Daoy (cell line): ENCODE measurements at places on chromosomes 1 and 21. TPM values are rescaled to one million over a fixed set of nuclear protein-coding genes. Genes with fewer than 3 reads are reported as not detected.

USH2A gene
- under 0.01 TPM in 1 of 2 replicates, not detected in the other for total RNA-seq

SLC6A9 gene
- 0.74 and 6.3 TPM in 2 replicates for total RNA-seq

CD5L gene
- total RNA-seq: not detected in 2 replicates

VSIG8 gene
- not detected in 2 replicates for total RNA-seq

HSPA6 gene
- 0.29 and 0.48 TPM in 2 replicates for total RNA-seq

TRMT1L gene
- 16.1 and 37.1 TPM in 2 replicates for total RNA-seq

PRELP gene
- not detected in 2 replicates for total RNA-seq

ANKRD65 gene
- total RNA-seq: not detected in 2 replicates

REG4 gene
- not detected in 2 replicates for total RNA-seq

MCOLN2 gene
- 13.5 and 13.6 TPM in 2 replicates for total RNA-seq

ZNF281 gene
- 11.8 and 14.3 TPM in 2 replicates for total RNA-seq

C1orf87 gene
- total RNA-seq: not detected in 2 replicates

MANEAL gene
- 2.6 and 4.4 TPM in 2 replicates for total RNA-seq

CFAP141 gene
- not detected in 2 replicates for total RNA-seq

KIF21B gene
- 2.6 and 3.4 TPM in 2 replicates for total RNA-seq

FASLG gene
- not detected in 2 replicates for total RNA-seq

DCDC2B gene
- not detected in 2 replicates for total RNA-seq

TMEM269 gene
- 0.03 TPM in 1 of 2 replicates, not detected in the other for total RNA-seq

APCS gene
- not detected in 2 replicates for total RNA-seq

HSD3B1 gene
- not detected in 2 replicates for total RNA-seq

CLDN14 gene
- total RNA-seq: 0.33 and 1.3 TPM in 2 replicates

AADACL4 gene
- total RNA-seq: not detected in 2 replicates

DEPDC1 gene
- total RNA-seq: 68.4 and 117 TPM in 2 replicates

OLFM3 gene
- not detected in 2 replicates for total RNA-seq

LAMC1 gene
- 106 and 117 TPM in 2 replicates for total RNA-seq

CENPF gene
- 64.2 and 64.3 TPM in 2 replicates for total RNA-seq

RBM11 gene
- 4.1 and 4.4 TPM in 2 replicates for total RNA-seq

TRIM67 gene
- total RNA-seq: 0.17 TPM in 1 of 2 replicates, not detected in the other

LRRC53 gene
- total RNA-seq: not detected in 2 replicates

C1orf94 gene
- 0.06 TPM in 1 of 2 replicates, not detected in the other for total RNA-seq

CLCA2 gene
- total RNA-seq: not detected in 2 replicates

NCAM2 gene
- total RNA-seq: 2.6 TPM in 1 of 2 replicates, not detected in the other

GJA9 gene
- not detected in 2 replicates for total RNA-seq

DNALI1 gene
- 3.8 and 9.3 TPM in 2 replicates for total RNA-seq

KCND3 gene
- not detected in 2 replicates for total RNA-seq

OR6K3 gene
- total RNA-seq: not detected in 2 replicates

HSF2BP gene
- 2.7 and 3.5 TPM in 2 replicates for total RNA-seq

C1QC gene
- not detected in 2 replicates for total RNA-seq

TCP10L gene
- 2.9 TPM in 1 of 2 replicates, not detected in the other for total RNA-seq

ITLN2 gene
- total RNA-seq: not detected in 2 replicates

OR2L5 gene
- not detected in 2 replicates for total RNA-seq

GMEB1 gene
- total RNA-seq: 3.9 and 9.1 TPM in 2 replicates

NUP210L gene
- not detected in 2 replicates for total RNA-seq

SPRR1B gene
- total RNA-seq: not detected in 2 replicates

AUNIP gene
- total RNA-seq: 9.4 and 20.4 TPM in 2 replicates

CHI3L2 gene
- total RNA-seq: 0.29 TPM in 1 of 2 replicates, not detected in the other

CA6 gene
- not detected in 2 replicates for total RNA-seq

TRIM62 gene
- total RNA-seq: 2.9 and 5.4 TPM in 2 replicates

KCNJ9 gene
- total RNA-seq: not detected in 2 replicates

LGR6 gene
- 0.23 and 1.2 TPM in 2 replicates for total RNA-seq

CIART gene
- total RNA-seq: not detected in 2 replicates

ELF3 gene
- 7.0 and 9.9 TPM in 2 replicates for total RNA-seq

CCDC185 gene
- total RNA-seq: 0.06 and 0.11 TPM in 2 replicates

FGGY gene
- total RNA-seq: 15.2 and 15.7 TPM in 2 replicates

LRRC71 gene
- not detected in 2 replicates for total RNA-seq

FMO2 gene
- not detected in 2 replicates for total RNA-seq

IRF6 gene
- not detected in 2 replicates for total RNA-seq
